Bronchial smooth muscle cell (primary cell): ENCODE measurements at places on chromosomes 6 and 20. TPM values are rescaled to one million over a fixed set of nuclear protein-coding genes. Genes with fewer than 3 reads are reported as not detected.

The IFNGR1 gene
- total RNA-seq = 40.2 and 49.7 TPM in 2 replicates

The HLA-A gene
- total RNA-seq = 288 and 366 TPM in 2 replicates

The ORC3 gene
- 14.7 and 16.9 TPM in 2 replicates for total RNA-seq

The PRSS35 gene
- total RNA-seq = 3.9 and 5.0 TPM in 2 replicates

The GSTA2 gene
- not detected in 2 replicates for total RNA-seq

The TRIM40 gene
- total RNA-seq = not detected in 2 replicates

The OR5V1 gene
- not detected in 2 replicates for total RNA-seq

The TAAR9 gene
- not detected in 2 replicates for total RNA-seq

The TNFAIP3 gene
- total RNA-seq = 2.8 and 3.7 TPM in 2 replicates

The GGTLC1 gene
- total RNA-seq = not detected in 2 replicates

The OR2H1 gene
- total RNA-seq = not detected in 2 replicates

The SOX18 gene
- under 0.01 TPM in 1 of 2 replicates, not detected in the other for total RNA-seq

The CLVS2 gene
- total RNA-seq = under 0.01 TPM in 1 of 2 replicates, not detected in the other

The IL17F gene
- not detected in 2 replicates for total RNA-seq

The PIGU gene
- total RNA-seq = 4.4 and 5.1 TPM in 2 replicates

The ADGRG6 gene
- total RNA-seq = under 0.01 and 0.32 TPM in 2 replicates

The SPINT4 gene
- total RNA-seq = not detected in 2 replicates
